ENCODE measurements at places on chromosomes 12 and 14. TPM values are rescaled to one million over a fixed set of nuclear protein-coding genes. Genes with fewer than 3 reads are reported as not detected.

GRCh38 chr12:124734224-124734788, 129.4 kb downstream of the SCARB1 start:
- no peaks in the 10 kb centered on the region for H3K27me3 ChIP-seq
- DNase-seq, result no peak
- no peaks in the 10 kb centered on the region for H3K36me3 ChIP-seq
- peaks cover 18% of the 10 kb centered on the region for H3K4me1 ChIP-seq
- H3K27ac ChIP-seq, result no peak overlapping the region

DNA sequence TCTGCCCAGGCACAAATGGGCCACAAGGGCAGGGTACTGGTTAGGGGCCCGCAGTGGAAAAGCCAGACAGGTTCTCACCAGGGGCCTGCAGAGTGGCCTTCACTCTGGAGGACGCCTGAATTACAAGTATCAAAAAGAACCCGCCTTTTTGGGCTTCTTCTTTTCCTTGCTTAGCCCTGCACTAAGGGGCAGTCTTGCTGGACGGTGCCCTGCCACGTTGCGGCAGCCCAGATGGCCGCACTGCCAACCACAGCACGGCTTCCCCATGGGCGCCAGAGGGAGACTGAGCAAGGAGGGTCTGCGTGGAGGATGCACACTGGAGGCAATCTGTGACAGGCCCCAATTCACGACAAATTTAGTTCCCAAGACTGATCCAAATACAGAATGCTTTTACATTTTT, 18.3 kb upstream of the CDK2AP1 start:
- no peak for DNase-seq
- H3K27ac ChIP-seq, result no peak overlapping the region
- peaks cover 11% of the 10 kb centered on the region for H3K4me1 ChIP-seq

The TAS2R13 gene
- total RNA-seq, result 0.11 TPM

GRCh38 chr14:92503756-92504491, 9.7 kb upstream of the RIN3 start:
- H3K36me3 ChIP-seq, result no peaks in the 10 kb centered on the region
- no peak overlapping the region for H3K4me3 ChIP-seq
- no peaks in the 10 kb centered on the region for H3K27me3 ChIP-seq
- H3K27ac ChIP-seq, result peak overlapping the region; percentile 69
- peaks cover 61% of the 10 kb centered on the region for H3K4me1 ChIP-seq

DNA sequence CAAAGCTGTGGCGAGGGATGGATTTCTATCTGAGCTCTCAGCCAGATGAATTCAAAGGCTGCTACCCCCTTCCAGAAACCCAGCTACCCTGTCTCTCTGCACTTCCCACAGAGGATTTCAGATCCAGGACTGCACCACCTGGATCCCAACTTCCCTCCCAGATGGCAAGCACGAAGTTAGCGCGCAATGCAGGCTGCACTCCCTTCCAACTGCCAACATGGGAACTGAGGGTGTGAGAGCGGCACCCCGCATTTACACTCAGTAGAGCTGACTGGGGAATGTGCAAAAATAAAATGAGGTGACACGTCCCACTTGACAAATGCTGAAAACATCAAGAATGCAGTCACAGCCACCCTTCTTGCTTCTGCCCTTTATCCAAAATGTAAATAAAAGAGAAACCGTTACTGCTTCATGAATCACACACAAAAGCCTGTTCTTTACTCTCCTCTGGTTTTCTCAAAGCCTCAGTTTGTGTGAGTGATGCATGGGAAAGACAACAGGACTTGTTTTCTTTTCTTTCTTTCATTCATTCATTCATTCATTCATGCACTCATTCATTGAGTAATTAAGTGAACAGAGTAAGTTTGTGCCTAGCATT, 85.7 kb downstream of the ITPK1 start:
- no peak overlapping the region for H3K27ac ChIP-seq
- peak; percentile 39 for DNase-seq
- H3K4me1 ChIP-seq, result peaks cover 37% of the 10 kb centered on the region
- no peak overlapping the region for H3K4me3 ChIP-seq

DNA sequence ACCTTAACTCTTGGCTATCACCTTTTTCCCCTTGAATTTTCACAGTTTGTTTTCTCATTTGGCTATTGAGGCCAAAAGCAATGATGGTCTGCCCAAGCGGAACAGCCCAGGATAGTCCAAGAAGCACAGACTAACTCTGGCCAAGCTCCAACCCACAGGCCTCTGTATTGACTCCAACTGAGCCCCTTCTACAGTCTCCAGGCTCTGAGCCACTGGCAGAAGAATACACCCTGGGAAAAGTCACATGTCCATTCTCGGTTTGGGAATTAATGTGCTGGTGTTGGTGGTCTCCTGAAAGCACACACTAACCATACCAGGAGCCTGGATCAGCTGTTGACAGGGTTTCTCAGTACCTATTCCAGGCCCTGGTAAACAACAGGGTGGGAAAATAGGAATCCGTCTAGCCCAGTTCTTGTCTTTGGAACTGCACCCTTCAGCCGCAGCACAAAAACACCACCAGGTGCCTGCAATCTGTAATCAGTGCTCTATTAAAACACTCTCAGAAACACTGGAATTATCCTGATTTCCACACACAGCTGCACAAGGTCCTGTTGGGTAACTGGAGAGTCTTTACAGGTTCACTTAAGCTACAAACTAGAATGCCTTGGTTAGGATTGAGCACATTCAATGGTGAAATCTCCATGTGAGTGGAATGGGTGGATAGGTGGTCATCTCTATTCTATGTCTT, 63.6 kb downstream of the STXBP6 start:
- no peaks in the 10 kb centered on the region for H3K36me3 ChIP-seq
- H3K27ac ChIP-seq, result no peak overlapping the region
- H3K4me3 ChIP-seq, result no peak overlapping the region
- no peaks in the 10 kb centered on the region for H3K4me1 ChIP-seq

- DNase-seq, result no peak
- no peaks in the 10 kb centered on the region for H3K27me3 ChIP-seq
- H3K4me3 ChIP-seq, result no peak overlapping the region
- H3K4me1 ChIP-seq, result no peaks in the 10 kb centered on the region
Measured at GRCh38 chr14:92552066-92552465, 38.5 kb downstream of the RIN3 start.

The NFE2 gene
- 0.40 TPM for total RNA-seq

The KRT77 gene
- not detected for total RNA-seq

The GLI1 gene
- 3.0 TPM for total RNA-seq

GRCh38 chr12:6391013-6391412, 7.1 kb downstream of the LTBR start:
- H3K4me3 ChIP-seq, result no peak overlapping the region
- DNase-seq, result no peak
- no peaks in the 10 kb centered on the region for H3K27me3 ChIP-seq
- peaks cover 30% of the 10 kb centered on the region for H3K36me3 ChIP-seq
- peaks cover 2% of the 10 kb centered on the region for H3K4me1 ChIP-seq

DNA sequence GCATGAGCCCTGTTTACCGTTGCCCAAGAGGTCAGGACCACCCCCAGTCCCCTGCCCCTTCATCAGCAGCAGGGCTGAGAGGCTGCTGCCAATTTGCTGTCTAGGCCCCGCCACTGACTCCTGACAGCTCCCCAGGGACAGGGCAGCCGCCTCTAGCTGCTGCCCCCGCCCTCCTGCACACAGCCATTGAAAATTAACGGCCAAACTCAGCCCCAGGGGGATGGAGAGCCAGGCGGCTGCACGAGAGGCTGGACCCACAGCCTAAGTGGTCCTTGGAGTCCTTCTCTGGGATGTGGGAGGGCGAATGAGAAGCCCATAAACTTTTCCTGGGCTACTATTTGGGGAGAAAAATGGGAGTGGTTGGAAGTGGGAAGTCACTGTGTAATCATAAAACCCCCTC, 4.6 kb downstream of the FOXN4 start:
- H3K36me3 ChIP-seq, result no peaks in the 10 kb centered on the region
- no peak overlapping the region for H3K27ac ChIP-seq
- peaks cover 65% of the 10 kb centered on the region for H3K27me3 ChIP-seq
- H3K4me3 ChIP-seq, result no peak overlapping the region
- no peaks in the 10 kb centered on the region for H3K4me1 ChIP-seq

DNA sequence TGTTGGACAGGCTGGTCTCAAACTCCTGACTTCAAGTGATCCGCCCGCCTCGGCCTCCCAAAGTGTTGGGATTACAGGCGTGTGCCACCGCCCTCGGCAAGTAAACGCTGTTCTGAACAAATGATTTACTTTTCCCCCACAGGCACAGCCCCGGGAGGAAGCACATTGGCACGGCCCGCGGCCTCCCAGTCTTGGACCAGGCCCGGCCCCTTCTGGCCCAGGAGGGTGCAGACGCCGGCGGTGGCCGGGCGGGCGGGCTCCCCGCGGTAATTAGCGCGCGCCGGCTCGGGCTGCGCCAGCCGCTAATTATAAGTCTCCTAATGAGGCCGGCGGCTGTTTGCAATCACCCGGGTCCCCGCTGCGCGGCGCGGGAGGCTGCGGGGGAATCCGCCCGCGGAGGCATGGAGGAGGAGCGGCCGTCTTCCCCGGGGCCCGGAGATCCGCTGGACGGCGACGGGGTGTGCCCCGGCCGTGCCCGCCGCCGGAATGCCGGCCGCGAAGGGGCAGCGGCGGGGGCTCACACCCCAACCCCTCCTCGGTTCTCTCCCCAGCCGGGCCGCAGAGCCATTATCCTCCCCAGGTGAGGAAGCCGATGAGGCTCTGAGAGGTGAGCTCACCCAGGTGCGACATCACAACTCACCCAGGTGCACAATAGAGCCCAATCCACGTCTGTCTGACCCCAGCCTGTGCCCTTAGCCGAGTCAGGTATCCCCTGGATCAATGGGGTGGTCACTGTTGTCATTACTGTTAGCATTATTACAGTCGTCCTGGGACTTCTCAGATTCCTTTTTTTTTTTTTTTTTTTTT, 3.3 kb upstream of the POP5 start:
- no peak overlapping the region for H3K27ac ChIP-seq
- peak; percentile 77 for DNase-seq
- H3K36me3 ChIP-seq, result peaks cover 2% of the 10 kb centered on the region
- no peaks in the 10 kb centered on the region for H3K27me3 ChIP-seq
- H3K4me1 ChIP-seq, result peaks cover 15% of the 10 kb centered on the region

DNA sequence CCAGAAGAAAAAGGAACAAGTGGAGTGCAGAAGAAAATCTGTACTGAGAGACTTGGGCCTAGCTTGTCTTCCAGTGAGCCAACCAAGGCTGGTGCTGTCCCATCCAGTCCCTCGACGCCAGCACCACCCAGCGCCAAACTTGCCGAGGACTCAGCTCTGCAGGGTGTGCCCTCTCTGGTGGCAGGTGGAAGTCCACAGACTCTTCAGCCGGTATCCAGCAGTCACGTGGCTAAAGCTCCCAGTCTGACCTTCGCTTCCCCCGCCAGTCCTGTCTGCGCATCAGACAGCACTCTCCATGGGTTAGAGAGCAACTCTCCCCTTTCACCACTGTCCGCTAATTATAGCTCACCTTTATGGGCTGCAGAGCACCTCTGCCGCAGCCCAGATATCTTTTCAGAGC, 15.6 kb downstream of the CIPC start:
- H3K27ac ChIP-seq, result no peak overlapping the region
- no peaks in the 10 kb centered on the region for H3K4me1 ChIP-seq
- H3K4me3 ChIP-seq, result no peak overlapping the region
- DNase-seq, result no peak

GRCh38 chr12:8143261-8143660, 13.6 kb upstream of the ZNF705A start:
- no peaks in the 10 kb centered on the region for H3K36me3 ChIP-seq
- H3K4me1 ChIP-seq, result no peaks in the 10 kb centered on the region
- no peak overlapping the region for H3K4me3 ChIP-seq
- no peaks in the 10 kb centered on the region for H3K27me3 ChIP-seq
- H3K27ac ChIP-seq, result no peak overlapping the region

The MDGA2 gene
- total RNA-seq, result 0.04 TPM

- no peak for DNase-seq
- H3K36me3 ChIP-seq, result no peaks in the 10 kb centered on the region
- H3K27ac ChIP-seq, result no peak overlapping the region
Measured at GRCh38 chr14:68807987-68808386, 15.1 kb upstream of the ZFP36L1 start.

GRCh38 chr12:109611223-109611622, 37.6 kb downstream of the MVK start:
- H3K27ac ChIP-seq, result no peak overlapping the region
- H3K27me3 ChIP-seq, result peaks cover 10% of the 10 kb centered on the region
- H3K4me1 ChIP-seq, result no peaks in the 10 kb centered on the region
- no peak overlapping the region for H3K4me3 ChIP-seq

DNA sequence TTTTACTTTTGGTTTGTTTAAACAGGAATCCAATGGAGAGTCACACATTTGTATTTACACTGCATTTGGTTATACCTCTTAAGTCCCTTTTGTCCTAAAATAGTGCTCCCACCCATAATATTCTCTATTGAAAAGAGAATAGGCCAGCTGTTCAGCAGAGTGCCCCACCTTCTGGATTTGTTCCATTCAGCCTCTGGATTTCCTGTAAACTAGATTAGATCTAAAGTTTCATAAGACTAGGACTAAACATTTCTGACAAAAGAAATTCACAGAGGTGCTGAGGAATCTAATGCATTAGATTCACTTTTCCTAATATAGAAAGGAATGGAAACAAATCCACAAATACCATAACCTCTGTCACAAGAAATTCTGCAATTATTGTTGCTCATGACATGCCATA, 38.1 kb downstream of the GCH1 start:
- H3K27me3 ChIP-seq, result no peaks in the 10 kb centered on the region
- no peak for DNase-seq

GRCh38 chr12:50715174-50715573, 48.7 kb upstream of the ATF1 start:
- no peaks in the 10 kb centered on the region for H3K4me1 ChIP-seq
- H3K27ac ChIP-seq, result no peak overlapping the region
- no peaks in the 10 kb centered on the region for H3K27me3 ChIP-seq

The C12orf50 gene
- not detected for total RNA-seq

DNA sequence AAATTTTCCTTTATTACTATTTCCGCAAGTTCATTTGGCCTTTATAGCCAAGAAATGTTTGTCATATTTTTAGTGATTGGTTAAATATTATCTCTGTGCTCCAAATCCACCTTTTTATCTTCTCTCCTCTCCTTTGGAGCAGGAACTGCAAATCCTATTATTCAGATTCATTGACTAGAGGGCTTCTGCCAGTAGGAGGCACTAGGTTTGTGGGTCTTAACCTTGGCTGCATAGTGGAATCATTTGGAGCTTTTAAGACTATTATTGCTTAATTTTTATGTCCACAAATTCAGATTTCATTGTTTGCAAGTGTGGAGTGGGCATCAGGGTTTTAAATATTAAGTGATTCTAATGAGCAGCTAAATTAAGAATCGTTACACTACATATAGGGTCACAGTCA, 75.3 kb upstream of the SYT10 start:
- H3K27me3 ChIP-seq, result no peaks in the 10 kb centered on the region
- no peak overlapping the region for H3K27ac ChIP-seq
- no peak overlapping the region for H3K4me3 ChIP-seq
- no peaks in the 10 kb centered on the region for H3K4me1 ChIP-seq
- H3K36me3 ChIP-seq, result no peaks in the 10 kb centered on the region

GRCh38 chr12:20656600-20656999, 38.5 kb upstream of the SLCO1C1 start:
- no peak overlapping the region for H3K27ac ChIP-seq
- H3K4me3 ChIP-seq, result no peak overlapping the region
- no peak for DNase-seq
- no peaks in the 10 kb centered on the region for H3K36me3 ChIP-seq
